ENCODE measurements at places on chromosomes 16 and 17. TPM values are rescaled to one million over a fixed set of nuclear protein-coding genes. Genes with fewer than 3 reads are reported as not detected.

- DNase-seq: no peak
Measured at GRCh38 chr17:34770586-34770985, 190.7 kb downstream of the CCT6B start.

DNA sequence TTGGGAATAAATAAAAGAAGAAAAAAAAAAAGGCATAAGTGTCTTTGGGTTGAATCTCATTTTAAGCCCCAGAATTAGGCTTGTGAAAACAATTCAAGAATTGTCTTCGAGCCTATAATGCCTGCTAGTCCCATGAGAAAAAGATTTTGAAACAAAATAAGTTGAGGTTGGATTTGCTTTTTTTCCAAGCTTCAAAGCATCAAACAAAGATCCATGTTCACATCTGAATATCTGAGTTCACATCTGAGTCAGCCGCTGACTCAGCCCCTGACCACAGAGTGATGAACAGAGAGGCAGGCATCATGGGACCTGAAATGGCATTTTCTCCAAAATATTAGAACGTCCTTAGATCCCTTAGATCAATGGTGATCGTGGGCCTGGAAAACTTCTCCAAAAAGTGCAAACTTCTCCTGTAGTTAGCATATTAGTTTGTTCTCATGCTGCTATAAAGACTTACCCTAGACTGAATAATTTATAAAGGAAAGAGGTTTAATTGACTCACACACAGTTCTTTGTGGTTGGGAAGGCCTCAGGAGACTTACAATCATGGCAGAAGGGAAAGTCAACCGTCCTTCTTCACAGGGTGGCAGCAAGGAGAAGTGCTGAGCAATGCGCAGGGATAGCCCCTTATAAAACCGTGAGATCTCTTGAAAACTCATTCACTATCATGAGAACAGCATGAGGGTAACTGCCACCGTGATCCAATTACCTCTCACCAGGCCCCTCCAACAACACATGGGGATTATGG, 294.6 kb upstream of the HSBP1 start:
- DNase-seq: no peak

DNA sequence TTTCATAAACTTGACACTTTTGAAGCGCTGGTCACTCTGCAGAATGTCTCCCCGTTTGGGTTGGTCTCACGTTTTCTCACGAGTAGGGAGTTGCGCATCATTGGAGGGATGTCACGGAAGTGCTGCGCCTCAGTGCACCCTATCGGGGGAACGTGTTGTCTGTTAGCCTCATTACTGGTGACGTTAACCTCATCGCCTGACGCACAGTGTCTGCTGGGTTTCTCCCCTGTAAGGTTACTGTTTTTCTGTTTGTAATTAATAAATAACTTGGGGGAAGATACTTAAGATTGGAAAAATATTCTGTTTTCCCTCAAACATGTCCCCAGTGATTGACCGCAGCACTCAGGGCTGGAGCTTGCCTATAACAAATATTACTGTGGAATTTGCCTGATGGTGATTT, 26.7 kb downstream of the VAC14 start:
- DNase-seq: no peak

GRCh38 chr16:82071421-82071820, 36.4 kb downstream of the HSD17B2 start:
- no peak for DNase-seq

DNA sequence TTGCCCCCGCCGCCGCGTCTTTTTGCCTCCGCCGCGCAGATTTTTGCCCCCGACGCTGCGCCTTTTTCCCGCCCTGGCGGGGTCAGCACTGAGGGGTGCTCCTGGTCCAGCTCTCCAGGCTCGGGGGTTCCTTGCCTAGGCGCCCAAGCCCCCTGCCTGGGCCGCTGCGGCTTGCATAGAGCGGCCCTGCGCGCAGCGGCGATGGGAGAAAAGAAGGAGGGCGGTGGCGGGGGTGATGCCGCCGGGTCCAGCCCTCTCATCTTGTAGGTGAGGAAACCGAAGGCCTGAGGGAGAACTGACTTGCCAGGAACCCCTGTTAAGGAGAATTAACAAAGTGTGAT, 330.8 kb upstream of the WSB1 start:
- DNase-seq: no peak

GRCh38 chr17:45161288-45162024, at the start of gene HEXIM2:
Gene HEXIM2 (plus strand): TSS chr17:45161875. CDS start chr17:45162794, 919 bp downstream.
- peak; percentile 100 for DNase-seq

DNA sequence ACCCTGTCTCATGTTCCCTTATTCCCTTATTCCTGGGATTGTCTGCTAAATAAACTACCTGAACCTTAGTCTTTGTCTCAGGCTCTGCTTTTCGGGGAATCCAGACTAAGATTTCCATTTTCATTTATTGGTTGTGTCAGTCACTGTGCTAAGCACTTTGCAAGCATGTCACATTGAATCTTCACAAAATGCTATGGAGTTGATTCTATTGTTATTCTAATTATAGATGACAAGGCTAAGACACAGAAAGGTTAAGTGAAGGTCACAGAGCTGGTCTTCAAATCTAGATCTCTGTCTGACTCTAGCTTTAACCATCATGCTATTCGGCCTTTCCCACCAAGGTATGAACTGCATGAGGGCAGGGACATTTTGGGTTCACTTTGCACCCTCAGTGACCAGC, 13.4 kb upstream of the CES5A start:
- no peak for DNase-seq

DNA sequence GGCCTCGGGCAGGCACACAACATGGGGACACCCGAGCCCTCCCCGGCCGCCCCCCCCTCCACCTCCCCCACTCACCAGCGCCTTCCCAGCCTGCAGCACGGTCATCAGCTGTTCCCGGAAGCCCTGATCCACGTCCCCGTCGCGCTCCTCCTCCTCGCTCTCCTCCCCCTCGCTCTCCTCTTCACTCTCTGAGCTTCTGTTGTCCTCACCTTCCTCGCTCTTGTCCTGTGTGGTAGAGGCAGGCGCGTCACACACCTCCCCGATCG, 10.3 kb downstream of the MYBBP1A start:
- no peak for DNase-seq

GRCh38 chr17:11256877-11257276, 15.9 kb downstream of the SHISA6 start:
- no peak for DNase-seq

DNA sequence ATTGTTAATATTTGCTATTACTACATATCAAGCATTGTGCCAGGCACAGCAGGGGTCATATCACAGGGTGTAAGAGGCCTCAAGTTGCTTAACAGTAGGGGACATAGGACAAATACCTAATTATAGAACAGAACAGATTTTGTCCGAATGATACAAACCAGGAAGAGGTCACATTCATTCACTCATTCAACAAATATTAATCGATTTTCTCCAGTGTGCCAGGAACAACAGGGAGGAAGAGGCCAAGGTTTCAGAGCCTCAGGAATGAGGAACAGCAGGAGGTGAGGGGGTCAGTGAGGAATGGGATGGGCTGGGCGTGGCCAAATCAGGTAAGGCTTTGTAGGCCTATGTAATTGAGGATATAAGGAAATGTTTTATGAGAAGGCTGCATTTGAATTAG, 11.2 kb upstream of the CHST4 start:
- no peak for DNase-seq

DNA sequence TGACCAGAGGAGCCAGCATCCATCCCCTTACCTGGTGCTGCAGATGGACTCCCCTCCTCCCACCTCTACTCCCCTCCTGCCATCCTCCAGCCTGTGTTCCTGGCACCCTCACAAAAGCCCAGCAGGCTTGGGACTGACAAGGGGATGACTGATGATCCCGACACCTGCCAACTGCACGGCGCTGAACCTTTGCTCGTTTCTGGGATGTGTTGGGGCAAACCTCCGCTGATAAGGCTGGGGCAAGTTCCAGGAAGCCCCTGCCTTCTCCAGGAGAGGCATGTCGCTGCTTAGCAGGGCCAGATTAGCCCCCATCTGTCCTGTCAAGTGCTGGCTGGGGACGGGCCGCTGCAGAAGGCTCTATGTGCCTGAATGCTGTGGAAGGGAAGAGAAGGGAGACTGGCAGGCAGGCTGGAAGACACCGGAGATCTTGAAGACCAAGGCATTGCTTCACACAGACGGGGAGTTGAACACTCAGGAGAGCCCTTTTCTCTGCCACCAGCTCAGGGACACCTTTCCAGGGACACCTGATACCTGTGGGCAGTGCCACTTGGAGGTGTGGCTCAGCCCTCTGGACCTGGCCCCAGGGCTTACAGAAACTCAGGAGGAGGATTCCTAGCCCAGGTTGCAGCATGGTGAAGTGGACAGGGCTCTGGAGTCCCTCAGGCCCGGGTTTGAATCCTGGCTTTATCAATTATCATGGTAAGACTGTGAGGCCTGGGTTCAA, 973 bp upstream of the KRT15 start:
- no peak for DNase-seq

GRCh38 chr16:85879975-85880831, 18.8 kb upstream of the IRF8 start:
- DNase-seq: no peak

DNA sequence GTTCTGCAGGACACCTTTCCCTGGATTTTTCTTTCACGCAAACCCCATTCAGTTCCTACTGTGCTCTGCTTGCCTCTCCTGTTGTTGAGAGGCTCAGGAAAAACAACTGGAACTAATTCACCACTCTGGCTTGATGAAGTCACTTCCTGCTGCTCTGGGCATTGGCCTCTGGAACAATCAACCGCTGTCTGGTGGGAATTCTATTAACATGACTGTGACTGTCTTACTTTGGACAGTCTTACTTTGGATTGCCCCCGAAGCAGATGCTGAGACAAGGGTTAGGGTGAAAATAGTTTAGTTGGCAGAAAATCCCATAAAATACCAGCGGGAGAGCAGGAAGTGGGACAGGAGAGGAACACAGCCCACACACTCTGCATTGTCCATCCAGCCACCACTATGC, 90.0 kb upstream of the HSBP1 start:
- no peak for DNase-seq

GRCh38 chr16:23436951-23437350, 16.0 kb downstream of the COG7 start:
- no peak for DNase-seq

DNA sequence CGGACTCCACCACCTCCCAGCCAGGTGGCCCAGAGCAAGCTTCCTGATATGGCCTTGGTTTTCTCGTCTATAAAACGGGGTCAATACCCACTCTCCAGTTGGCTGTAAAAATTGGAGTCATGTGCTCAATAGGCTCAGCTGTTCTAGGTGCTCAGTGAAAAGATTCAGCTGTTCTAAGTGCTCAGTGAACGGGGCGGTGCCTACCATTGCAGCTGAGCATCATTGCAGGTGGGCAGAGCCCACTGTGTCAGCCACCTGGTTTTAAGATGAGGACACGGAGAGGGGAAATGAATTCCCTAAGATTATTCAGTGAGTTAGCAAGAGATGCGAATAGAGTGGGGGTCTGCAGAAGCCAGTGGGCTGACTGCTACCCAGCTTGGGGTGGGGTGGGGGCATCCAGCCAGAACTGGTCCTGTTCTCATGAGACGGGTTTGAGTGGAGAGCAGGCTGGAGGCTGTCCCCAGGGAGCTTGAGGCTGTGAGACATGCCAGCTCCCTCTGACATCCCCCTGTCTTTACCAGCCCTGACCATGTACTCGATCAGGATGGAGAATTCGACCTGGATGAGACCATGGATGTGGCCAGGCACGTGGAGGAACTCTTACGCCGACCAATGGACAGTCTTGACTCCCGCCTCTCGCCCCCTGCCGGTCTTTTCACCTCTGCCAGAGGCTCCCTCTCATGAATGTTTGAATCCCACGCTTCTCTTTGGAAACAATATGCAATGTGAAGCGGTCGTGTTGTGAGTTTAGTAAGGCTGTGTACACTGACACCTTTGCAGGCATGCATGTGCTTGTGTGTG, 21.9 kb downstream of the STAT5A start:
- no peak for DNase-seq

DNA sequence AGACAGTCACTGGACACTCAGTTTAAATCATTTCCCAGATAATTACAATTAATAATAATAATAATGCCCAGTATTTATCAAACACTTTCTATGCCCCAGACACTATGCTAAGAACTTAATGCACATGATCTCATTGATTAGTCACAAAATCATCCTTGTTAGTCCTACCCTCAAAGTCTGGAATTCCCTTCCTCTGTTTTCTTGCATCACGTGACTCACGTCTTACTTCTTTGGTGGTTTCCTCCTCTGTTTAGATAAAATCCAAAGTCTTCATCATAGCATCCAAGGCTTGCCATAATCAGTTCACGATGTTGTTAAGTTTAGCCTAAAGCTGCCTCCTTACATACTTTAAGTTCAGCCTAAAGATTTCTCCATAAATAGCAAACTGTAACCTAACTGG, 471.9 kb downstream of the PMP22 start:
- no peak for DNase-seq

DNA sequence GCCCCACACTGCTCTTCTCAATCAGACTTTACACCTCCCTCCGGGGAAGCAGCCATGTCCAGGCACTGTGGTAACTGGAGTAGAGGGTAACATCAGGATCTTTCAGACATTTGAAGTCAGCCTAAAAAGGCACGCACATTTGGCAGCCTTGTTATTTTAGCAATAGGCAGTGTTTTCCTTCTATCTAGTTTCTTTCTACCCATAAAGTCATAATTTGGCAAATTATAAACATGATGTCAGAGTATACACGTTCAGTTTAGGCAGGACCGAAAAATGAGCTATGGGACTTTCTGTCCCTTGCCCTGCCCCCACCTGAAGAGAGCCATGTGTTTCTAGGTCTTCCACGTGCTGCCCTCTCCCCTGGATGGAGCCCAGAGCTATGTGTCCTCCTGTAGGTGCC, 21.1 kb downstream of the NARF start:
- DNase-seq: no peak

- DNase-seq: no peak
Measured at GRCh38 chr17:31564291-31564690, 172.8 kb downstream of the RAB11FIP4 start.

DNA sequence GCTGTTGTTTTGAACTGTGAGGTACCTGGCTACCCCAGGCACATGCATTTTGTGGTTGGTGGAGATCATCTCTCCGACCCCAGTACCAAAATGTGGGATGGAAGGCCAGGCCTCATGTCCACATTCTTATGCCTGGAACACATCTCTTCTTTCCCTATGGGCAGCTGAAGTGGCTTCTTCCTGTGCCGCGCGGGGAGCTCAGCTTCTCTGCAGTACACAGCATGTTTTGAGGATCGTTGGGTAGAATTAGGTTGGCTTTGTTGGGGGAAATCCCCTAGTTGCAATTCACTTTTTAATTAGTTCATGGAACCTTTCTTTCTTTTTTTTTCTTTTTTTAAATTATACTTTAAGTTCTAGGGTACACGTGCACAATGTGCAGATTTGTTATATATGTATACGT, 242.1 kb downstream of the MSI2 start:
- no peak for DNase-seq

- DNase-seq: no peak
Measured at GRCh38 chr16:80459966-80460365, 80.8 kb upstream of the DYNLRB2 start.

DNA sequence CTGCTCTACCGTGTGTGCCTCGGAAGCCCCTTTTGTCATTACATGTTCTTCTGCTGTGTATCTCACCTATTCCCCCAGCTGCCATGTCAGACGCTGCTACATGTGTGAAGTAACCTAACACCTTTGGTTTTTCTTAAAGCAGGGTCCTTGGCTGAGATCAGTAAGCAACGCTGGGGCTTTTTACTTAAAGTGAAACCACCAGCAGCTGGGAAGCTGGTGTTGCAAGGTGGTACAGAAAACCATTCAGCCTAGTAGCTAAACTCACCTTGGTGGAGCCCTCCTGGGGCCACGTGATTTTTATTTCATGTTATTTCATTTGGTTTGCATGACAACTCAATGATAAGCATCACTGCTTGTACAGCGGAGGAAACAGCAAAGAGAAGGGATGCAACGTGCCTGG, 62.6 kb downstream of the PLCG2 start:
- no peak for DNase-seq

SCARF1 gene
- total RNA-seq: 6.2 TPM

ATP2A1 gene
- not detected for total RNA-seq

PRSS22 gene
- not detected for total RNA-seq

AGRP gene
- not detected for total RNA-seq

MYH8 gene
- not detected for total RNA-seq

RMI2 gene
- not detected for total RNA-seq

G6PC1 gene
- total RNA-seq: 0.06 TPM

Measured in esophagus muscularis mucosa (tissue), 4 donors.